ENCODE measurements at places on chromosomes 4 and X.

DNA sequence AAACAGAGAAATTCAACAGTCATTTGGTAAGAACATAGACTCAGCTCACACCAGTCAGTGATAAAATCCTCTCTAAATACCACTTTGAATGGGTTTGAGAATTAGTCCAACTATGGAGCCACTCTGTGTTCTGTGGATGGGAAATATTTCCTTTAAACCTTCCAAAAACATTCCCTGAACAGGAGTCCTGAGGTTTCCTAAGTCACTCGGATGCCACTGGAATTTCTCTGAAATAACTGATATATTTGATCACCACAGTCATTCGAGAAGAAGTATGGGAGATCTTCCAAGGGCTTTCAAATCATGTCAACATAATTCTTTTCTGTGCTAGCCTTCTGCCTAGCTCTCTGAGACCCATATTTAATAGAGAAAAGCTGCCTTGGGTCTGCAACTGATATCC is 958.6 kb downstream of the STIM2 start:
- no peak for DNase-seq

- DNase-seq: no peak
Measured at GRCh38 chr4:2094545-2094944, 35.4 kb downstream of the NAT8L start.

GRCh38 chr4:188374871-188375270 is 235.6 kb downstream of the TRIML1 start:
- no peak for DNase-seq

DNA sequence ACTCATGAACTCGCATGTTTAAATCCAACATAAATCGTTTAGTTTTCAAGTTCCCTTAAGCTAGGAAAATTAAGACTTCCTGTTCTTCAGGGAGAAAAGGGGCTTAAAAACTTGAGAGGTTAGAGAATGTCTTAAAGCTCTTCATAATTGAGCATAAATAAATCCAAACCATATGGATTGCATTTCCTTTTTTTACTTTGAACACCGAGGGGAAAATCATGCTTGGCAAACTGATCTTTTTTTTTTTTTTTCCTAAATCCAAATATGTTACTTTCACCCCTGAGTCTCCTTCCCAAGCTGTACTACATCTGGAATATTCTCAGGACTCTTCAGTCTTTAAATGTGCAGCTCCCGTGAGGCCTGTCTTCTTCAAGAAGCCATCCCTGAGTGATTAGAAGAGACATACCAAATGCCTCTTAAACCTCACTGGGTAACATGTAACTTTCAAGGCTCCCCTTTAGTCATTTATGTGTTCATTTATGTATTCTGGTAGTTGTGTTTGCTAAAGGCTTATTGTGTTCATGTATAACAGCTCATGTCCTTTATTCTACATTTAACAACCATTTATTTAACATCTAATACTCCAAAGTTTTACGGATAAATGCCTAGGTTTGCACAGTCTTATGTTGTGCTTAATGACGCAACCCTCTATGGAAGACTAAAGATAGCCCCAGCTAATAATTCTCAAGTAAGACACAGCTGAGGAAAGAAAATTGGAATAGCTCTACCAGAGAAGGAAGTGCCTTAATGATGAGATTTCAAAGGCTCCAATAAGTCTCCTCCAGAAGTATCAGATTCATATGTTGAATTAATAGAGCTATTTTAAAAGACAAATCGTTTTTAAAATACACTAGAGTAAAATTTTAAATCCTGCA is 107.0 kb downstream of the AGTR2 start:
- no peak for DNase-seq

- peak; percentile 24 for DNase-seq
Measured at GRCh38 chr4:52750819-52751486, at the start of gene ERVMER34-1. Gene ERVMER34-1, minus strand, starts transcription at chr4:52751425. Its CDS starts 5,905 bp downstream, at chr4:52745520.
